ENCODE measurements at places on chromosomes 16 and 17. TPM values are rescaled to one million over a fixed set of nuclear protein-coding genes. Genes with fewer than 3 reads are reported as not detected.
A peak's percentile ranks its signal among the peaks of the same experiment; 100 is the strongest.

DNA sequence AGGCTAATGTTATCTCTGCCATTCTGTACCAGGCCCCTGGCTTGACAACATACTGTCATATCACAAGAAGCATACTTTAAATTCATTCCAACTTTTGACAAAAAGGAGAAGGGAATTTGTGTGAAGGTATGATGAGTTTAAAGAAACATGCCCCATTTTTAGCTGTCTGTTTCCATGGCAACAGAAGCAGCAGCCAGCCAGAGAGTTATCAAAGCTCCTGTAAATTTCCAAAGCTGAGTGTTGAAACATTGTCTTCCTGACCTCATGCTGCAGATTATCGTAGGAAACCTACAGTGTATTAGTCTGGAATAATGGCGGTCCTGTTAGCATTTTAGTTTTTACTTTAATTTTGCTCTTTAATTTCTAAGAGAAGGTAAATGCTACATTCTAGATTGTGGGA lies 124.9 kb downstream of the MRTFB start:
- DNase-seq: no peak

DNA sequence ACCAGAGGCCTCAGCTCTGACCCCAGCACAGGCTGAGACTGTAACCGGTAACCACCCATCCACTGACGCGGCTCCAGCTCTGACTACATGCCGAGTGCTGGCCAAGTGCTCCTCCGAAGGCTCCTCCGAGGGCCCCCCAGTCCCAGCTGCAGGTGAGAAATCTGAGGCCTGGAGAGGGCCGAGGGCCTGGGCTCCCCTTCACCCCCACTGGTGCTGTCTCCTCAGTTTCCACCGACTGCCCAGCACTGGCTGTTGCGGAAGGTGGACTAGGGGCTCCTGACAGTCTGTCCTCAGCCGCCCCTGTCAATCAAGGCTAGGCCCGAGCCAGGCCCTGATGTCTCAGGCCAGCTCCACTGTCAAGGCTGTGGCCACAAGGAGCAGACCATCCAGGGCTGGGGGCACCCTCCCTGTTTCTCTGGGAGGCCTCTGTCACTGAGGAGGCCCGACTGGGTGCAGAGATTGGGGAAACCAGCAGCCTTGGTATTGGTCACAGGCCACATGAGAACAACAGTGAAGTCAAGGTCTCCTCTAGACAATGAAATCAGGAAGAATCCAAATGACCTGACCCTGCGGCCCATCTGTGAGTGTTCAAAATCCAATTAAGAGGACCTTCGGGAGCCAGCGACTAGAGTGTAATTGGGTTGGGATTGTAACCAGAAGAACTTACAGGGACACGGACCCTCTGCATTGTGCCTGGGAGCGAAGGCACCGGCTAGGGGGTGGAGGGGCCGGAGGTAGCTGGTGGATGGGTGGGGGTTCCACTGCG lies 5.1 kb downstream of the TMEM235 start:
- DNase-seq: no peak

CES1 gene
- not detected for total RNA-seq

SYT17 gene
- total RNA-seq: not detected

GRCh38 chr17:11122908-11123307 lies 118.1 kb upstream of the SHISA6 start:
- DNase-seq: no peak

DNA sequence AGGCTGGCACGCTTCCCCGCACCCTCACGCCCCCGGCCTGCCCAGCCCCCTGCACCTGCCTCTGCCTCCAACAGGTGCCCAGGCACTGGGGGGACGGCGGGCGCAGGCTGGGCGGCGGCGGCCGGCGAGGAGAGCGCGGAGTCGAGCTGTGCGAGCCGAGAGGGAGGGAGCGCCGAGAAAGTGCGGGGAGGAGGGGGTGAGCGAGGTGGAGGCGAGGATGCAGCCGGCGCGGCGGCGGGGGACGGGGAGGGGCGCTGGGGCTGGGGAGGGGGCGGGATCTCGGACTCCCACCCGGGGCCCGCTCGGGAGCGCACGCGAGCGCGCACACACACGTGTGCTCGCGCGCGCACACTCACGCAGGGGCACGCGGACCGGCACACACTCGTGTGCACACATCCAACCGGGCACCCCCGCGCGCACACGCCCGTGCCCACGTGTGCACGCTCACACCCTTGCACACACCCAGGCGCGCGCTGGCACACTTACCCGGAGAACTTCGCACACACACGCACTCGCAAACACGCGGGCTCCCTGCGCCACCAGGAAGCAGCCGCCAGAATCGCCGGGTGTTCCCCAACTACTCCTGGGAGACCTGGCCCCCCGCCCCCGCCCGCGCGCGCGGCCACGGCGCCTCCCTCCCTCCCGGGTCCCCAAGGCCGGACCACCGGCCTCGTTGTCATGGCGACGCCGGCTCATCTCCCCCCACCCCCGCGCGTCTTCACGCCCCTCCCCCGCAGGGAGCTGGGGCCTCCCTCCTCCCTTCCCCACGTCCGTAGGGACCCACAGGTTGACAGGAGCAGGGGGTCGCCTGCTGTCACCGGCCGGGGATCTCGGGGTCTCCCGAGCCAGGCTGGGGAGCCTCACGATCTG lies at the start of gene DOC2A:
Gene DOC2A (minus strand): TSS at position 184 of the 870 bp plus-strand sequence. CDS start 805 bp downstream, outside the sequence.
- DNase-seq: no peak

KRT34 gene
- 0.42 TPM for total RNA-seq

DNA sequence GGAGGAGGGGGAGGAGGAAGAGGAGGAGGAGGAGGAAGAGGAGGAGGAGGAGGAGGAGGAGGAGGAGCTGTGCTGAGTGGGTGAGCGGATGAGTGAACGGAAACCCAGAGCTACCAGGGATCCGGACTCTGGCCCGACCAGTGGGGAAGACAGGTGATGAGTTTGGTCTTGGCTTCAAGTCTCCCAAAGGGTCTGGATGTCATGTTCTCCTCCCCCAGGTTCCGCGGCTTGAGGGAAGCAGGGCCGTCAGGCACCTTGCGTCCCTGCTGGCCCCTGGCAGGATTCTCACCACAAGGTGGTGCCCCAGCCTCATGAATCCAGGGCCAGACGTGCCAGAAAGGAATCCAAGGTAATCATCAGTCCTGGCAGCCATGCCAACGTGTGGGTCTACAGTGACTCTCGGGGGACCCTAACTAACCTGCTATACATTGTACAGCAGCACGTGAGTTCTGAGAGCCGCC lies 13.5 kb upstream of the ABAT start:
- DNase-seq: peak; percentile 75

- no peak for DNase-seq
Observed at GRCh38 chr16:13552960-13553257, 367.0 kb upstream of the ERCC4 start.

RNF112 gene
- total RNA-seq: 0.25 TPM

- DNase-seq: no peak
Observed at GRCh38 chr17:27233059-27233458, 60.9 kb upstream of the WSB1 start.

- no peak for DNase-seq
Observed at GRCh38 chr17:3962217-3962964, 1.8 kb downstream of the ATP2A3 start.

DNA sequence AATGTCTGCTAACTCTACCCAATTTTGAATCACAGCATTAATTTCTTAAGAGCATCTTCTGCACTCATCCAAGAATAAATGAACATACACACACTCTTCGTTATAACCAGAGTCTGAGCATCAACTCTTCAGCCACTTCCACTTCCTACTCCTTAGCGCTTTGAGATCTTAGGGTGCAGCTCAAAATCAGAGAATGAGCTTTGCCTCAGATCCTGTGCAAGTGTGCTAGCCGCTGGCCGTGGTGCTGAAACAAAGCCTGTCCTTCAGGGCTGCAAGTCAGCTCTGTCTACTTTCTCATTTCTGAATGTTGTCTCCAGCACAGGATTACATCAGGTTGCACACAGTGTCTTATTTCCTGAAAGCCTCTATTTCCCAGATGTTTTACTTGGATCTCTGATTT lies 165.4 kb downstream of the AIPL1 start:
- peak; percentile 62 for DNase-seq

- DNase-seq: no peak
Observed at GRCh38 chr16:48559462-48560211, 50.3 kb downstream of the N4BP1 start.

GRCh38 chr16:85908444-85908843 lies 9.5 kb downstream of the IRF8 start:
- no peak for DNase-seq
